PC-3 (cell line): ENCODE measurements at places on chromosomes 2 and 18. TPM values are rescaled to one million over a fixed set of nuclear protein-coding genes. Genes with fewer than 3 reads are reported as not detected.

GRCh38 chr2:71706836-71707235 lies 253.5 kb downstream of the DYSF start:
- no peaks in the 10 kb centered on the region for H3K36me3 ChIP-seq
- H3K4me3 ChIP-seq = no peak overlapping the region

DNA sequence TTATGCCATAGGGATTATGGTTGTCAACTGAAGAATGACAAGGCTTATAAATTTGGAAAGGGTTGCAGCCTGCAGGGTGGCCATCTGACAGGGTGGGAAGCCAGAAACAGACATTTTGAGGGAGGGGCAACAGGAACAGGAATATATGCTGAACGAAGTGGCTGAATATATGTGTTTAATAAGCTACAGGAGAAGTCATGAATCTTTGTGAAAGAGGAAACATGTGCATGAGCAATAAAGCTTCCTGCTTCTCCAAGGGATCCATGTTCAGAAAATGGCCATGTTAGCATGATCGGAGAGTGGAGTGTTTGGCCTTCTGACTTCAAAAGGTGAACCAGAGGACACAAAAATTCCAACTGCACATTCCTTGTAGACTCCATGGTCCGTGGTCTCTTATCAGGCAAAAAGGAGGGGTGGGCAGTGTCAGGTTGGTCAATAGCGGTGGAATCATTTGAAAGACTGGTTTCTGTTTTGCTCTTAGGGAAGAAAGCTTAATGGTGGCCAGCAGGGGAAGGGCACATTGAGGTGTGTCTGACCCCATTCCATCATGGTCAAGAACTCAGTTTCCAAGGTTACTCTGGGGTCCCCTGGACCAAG lies 144.1 kb downstream of the SOCS6 start:
- H3K27ac ChIP-seq = no peak overlapping the region
- H3K4me1 ChIP-seq = peaks cover 5% of the 10 kb centered on the region; the same call in 1 of the 2 replicates
- DNase-seq = no peak
- no peaks in the 10 kb centered on the region for H3K36me3 ChIP-seq

- H3K4me1 ChIP-seq = peaks cover 13% of the 10 kb centered on the region
- no peak overlapping the region for H3K27ac ChIP-seq
- no peak for DNase-seq
- H3K36me3 ChIP-seq = no peaks in the 10 kb centered on the region
- no peaks in the 10 kb centered on the region for H3K27me3 ChIP-seq
Measured at GRCh38 chr18:22102953-22103646, 66.3 kb upstream of the GATA6 start.

DNA sequence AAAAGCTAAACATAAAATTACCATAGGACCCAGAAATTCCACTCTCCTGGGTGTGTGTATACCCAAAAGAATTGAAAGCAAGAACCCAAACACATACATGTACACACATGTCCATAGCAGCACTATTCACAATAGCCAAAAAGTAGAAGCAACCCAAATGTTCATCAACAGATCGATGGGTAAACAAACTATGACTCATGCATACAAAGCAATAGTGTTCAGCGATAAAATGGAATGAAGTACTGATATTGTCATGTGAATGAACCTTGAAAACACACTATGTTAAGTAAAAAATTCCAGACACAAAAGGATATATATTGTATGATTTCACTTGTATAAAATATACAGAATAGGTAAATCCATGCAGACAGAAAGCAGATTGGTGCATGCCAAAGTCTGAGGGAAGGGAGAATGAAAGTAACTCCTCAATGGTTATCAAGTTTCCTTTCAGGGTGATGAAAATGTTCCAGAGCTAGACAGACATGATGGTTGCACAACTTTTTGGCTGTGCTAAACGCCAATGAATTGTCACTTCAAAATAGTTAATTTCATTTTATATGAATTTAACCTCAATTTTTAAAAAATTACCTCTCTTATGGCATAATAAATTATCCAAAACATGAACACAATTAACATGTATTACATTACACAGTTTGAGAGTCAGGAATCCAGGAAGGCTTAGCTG lies 35.5 kb downstream of the GKN2 start:
- H3K4me3 ChIP-seq = no peak overlapping the region
- no peak for DNase-seq
- H3K4me1 ChIP-seq = no peaks in the 10 kb centered on the region
- H3K36me3 ChIP-seq = no peaks in the 10 kb centered on the region
- H3K27ac ChIP-seq = no peak overlapping the region

GRCh38 chr2:102141970-102142828 lies at the start of gene IL1R1:
IL1R1 (plus strand) TSS chr2:102142746; CDS start chr2:102157725, 14,979 bp downstream.
- H3K36me3 ChIP-seq = no peaks in the 10 kb centered on the region

GRCh38 chr2:234426616-234427015 lies 70.3 kb downstream of the ARL4C start:
- no peaks in the 10 kb centered on the region for H3K36me3 ChIP-seq
- no peak overlapping the region for H3K27ac ChIP-seq
- peaks cover 34% of the 10 kb centered on the region for H3K4me1 ChIP-seq
- no peaks in the 10 kb centered on the region for H3K27me3 ChIP-seq
- no peak for DNase-seq

DNA sequence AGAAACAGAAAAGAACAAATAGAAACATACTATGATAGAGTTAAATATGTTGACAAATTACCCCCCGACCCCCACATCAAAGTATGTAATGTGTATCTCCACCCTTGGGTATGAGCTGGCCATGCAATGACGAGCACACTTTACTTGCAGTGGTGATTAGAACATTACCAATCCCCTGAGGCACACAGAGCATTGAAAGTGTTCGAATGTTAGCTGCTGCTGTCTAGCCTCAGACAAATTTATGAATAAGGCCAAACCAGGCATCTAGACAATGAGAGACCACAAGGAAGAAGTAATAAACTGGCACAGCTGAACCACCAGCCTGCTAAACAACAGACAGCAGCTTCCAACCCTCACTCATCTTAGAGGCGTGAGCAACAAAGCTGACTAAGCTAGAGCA lies 380.5 kb downstream of the DSEL start:
- H3K27me3 ChIP-seq = no peaks in the 10 kb centered on the region
- H3K4me1 ChIP-seq = peaks cover 43% of the 10 kb centered on the region
- H3K4me3 ChIP-seq = no peak overlapping the region
- peak; percentile 26 for DNase-seq
- H3K27ac ChIP-seq = no peak overlapping the region
- no peaks in the 10 kb centered on the region for H3K36me3 ChIP-seq

DNA sequence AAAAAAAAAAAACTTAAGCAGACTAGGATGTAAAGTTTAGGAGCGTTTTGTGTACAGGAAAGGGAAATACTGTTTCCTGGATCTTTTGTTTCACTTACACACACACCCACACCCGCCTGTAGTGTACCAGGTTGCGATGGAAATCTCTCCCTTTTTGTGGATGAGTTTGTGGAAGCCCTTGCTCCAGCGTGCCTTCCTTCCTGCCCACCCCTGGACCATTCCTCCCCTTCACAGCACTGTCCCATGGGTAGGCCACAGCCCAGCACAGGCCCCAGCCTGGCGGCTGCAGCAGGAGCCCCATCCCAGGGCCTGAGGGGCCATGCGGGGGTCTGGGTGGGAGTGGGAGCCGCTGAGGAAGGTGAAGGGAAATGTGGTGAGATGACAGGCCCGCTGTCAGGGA lies 15.1 kb downstream of the MALL start:
- H3K27ac ChIP-seq = peak overlapping the region; percentile 98
- H3K4me3 ChIP-seq = no peak overlapping the region
- H3K27me3 ChIP-seq = no peaks in the 10 kb centered on the region
- H3K36me3 ChIP-seq = peaks cover 41% of the 10 kb centered on the region

DNA sequence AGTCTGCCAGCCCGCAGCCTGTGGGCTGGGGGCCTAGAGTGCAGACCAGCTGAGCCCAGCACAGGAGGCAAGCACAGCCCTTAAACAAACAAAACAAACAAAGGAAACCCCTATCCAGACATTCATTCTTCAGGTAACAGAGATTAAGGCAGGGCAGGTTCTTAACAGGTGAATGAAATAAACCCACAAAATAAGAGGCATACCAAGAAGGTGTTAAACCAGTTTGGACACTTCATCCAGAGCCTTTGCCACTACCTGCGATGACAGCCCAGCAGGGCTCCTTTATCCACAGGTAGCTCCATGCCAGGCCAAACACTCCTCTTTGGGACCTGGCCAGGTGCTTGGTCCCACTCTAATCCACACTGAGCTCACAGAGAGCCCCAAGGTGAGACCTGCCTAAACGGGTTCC lies 209.7 kb upstream of the SIX2 start:
- H3K27ac ChIP-seq = peak overlapping the region; percentile 31; the same call in 1 of the 2 replicates
- H3K27me3 ChIP-seq = no peaks in the 10 kb centered on the region
- peaks cover 14% of the 10 kb centered on the region for H3K4me1 ChIP-seq
- H3K4me3 ChIP-seq = no peak overlapping the region
- no peaks in the 10 kb centered on the region for H3K36me3 ChIP-seq

GRCh38 chr2:241011296-241011600 lies 12.8 kb downstream of the SNED1 start:
- H3K4me1 ChIP-seq = peaks cover 9% of the 10 kb centered on the region
- H3K36me3 ChIP-seq = no peaks in the 10 kb centered on the region
- DNase-seq = no peak

GRCh38 chr2:100053087-100053885 lies 89.1 kb downstream of the AFF3 start:
- DNase-seq = no peak
- H3K4me1 ChIP-seq = no peaks in the 10 kb centered on the region
- no peak overlapping the region for H3K4me3 ChIP-seq
- no peak overlapping the region for H3K27ac ChIP-seq
- H3K36me3 ChIP-seq = no peaks in the 10 kb centered on the region
- H3K27me3 ChIP-seq = 0 out of 2 replicates have a peak, but pooled peaks cover 2% of the 10 kb centered on the region

DNA sequence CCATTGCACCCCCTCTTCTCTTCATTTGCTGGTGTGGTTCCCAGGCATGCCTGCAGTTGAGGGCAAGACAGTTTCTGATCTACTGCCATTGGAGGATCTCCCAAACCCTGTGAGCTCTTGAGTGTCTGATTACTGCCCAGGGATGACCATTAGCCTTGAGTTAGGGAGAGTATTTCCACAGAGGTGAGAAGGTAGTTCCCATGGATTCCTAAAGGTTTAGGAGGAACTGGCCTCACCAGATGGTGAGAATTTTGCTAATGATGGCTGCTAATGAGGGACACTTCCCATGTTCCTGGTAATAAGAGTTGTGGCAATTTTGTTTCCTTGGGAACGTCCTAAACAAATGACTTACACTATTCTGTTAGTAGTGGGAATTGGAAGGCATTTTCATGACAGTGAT lies 42.5 kb downstream of the PTPRM start:
- H3K27ac ChIP-seq = no peak overlapping the region
- no peak for DNase-seq

GRCh38 chr2:231514951-231515297 lies 15.3 kb downstream of the NMUR1 start:
- H3K27ac ChIP-seq = no peak overlapping the region
- H3K27me3 ChIP-seq = no peaks in the 10 kb centered on the region
- no peaks in the 10 kb centered on the region; the same call in 1 of the 2 replicates for H3K36me3 ChIP-seq
- H3K4me3 ChIP-seq = peak overlapping the region; percentile 67
- DNase-seq = no peak

GRCh38 chr2:74571058-74571457 lies 16.5 kb downstream of the DOK1 start:
- H3K4me1 ChIP-seq = peaks cover 32% of the 10 kb centered on the region
- DNase-seq = no peak
- no peaks in the 10 kb centered on the region for H3K36me3 ChIP-seq

GRCh38 chr2:209138079-209138478 lies 285.8 kb upstream of the MAP2 start:
- H3K27me3 ChIP-seq = peaks cover 9% of the 10 kb centered on the region
- H3K4me3 ChIP-seq = no peak overlapping the region
- no peaks in the 10 kb centered on the region for H3K36me3 ChIP-seq
- DNase-seq = no peak
- H3K4me1 ChIP-seq = no peaks in the 10 kb centered on the region
- no peak overlapping the region for H3K27ac ChIP-seq

The CAPG gene
- total RNA-seq = 221 and 260 TPM in 2 replicates

The GKN2 gene
- total RNA-seq = 0.58 TPM in 1 of 2 replicates, not detected in the other

The SERPINB10 gene
- total RNA-seq = 0.69 TPM in 1 of 2 replicates, not detected in the other

The KCNG3 gene
- total RNA-seq = 2.3 and 2.4 TPM in 2 replicates

The DLGAP1 gene
- not detected in 2 replicates for total RNA-seq

The STK25 gene
- total RNA-seq = 198 and 245 TPM in 2 replicates
